Suppressor macrophage treated with lipopolysaccharide for 1 hour (primary cell): ENCODE measurements at places on chromosomes 1 and 21.

GRCh38 chr1:218433744-218434143, 88.6 kb downstream of the TGFB2 start:
- no peak for DNase-seq

GRCh38 chr21:14602382-14602958, 56.4 kb upstream of the SAMSN1 start:
- DNase-seq, result peak; percentile 50

DNA sequence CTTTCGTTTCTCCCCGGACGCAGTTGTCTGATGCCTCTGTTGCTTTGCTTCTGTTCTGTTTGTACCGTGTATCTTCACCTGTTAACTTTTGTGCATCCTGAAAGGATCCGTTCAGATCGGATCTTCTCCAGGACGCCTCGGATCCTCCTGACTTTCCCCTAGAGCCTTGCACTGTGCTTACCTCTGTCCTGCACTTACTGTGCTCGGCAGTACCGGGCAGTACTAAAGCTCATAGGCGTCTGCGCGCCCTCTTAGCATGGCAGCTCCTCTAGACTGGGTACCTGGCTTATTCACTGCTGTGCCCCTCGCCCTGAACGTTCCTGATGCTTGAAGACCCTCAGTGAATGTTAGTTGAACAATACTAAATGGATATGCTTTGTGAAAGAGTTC, 934 bp downstream of the SCP2 start:
- no peak for DNase-seq

- DNase-seq, result no peak
Measured at GRCh38 chr1:53372501-53372951, 44.7 kb upstream of the LRP8 start.

DNA sequence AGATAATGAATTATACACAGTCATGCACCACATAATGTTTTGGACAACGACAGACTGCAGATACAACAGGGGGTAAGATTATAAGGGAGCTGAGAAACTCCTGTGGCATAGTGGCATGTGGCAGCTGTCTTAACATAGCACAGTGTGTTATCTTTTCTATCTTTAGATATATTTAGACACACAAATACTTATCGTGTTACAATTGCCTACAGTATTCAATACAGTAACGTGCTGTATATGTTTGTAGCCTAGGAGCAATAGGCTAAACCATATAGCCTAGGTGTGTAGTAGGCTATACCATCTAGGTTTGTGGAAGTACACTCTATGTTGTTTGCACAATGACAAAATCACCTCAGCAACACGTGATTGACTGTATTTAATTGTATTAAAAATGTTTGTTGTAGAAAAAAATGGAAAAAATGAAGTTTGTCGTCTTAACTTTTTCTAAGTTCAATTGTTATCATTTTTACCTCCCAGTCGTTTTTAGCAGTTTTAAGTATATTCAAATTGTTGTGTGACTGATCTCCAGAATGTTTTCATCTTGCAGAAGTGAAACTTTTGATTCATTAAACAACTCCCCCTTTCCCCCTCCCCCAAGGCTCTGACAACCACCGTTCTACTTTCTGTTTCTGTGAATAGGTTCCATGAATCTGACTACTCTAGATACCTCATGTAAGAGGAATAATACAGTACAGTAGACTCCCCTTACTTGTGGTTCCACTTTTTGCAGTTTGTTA, 351.0 kb upstream of the B3GALT2 start:
- DNase-seq, result peak; percentile 75

DNA sequence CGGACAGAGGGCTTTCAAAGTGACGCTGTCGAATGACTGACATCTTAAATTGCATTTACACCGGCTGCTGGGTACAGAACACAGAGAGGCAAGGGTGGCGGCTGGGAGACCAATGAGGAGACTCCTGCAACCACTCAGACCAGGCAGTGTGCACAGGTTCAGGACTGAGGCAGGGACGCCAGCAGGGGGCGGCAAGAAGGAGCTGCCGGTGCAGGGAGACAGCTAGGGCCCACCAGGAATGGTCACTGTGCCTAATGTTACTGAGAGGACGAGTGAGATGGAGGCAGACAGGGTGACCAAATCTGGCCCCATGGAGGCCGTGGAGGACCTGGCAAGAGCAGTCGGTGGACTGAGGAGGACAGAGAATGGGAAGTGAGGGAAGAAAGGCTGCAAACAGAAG, 23.5 kb downstream of the GLIS1 start:
- peak; percentile 46 for DNase-seq
